DMS53 (cell line): ENCODE measurements at places on chromosomes 6 and 20.

- DNase-seq: no peak
Measured at GRCh38 chr6:36508532-36508931, 38.7 kb downstream of the STK38 start.

GRCh38 chr6:142952614-142953013 is 7.6 kb upstream of the HIVEP2 start:
- DNase-seq: no peak

GRCh38 chr20:32037929-32038328 is 14.1 kb upstream of the HCK start:
- DNase-seq: no peak

DNA sequence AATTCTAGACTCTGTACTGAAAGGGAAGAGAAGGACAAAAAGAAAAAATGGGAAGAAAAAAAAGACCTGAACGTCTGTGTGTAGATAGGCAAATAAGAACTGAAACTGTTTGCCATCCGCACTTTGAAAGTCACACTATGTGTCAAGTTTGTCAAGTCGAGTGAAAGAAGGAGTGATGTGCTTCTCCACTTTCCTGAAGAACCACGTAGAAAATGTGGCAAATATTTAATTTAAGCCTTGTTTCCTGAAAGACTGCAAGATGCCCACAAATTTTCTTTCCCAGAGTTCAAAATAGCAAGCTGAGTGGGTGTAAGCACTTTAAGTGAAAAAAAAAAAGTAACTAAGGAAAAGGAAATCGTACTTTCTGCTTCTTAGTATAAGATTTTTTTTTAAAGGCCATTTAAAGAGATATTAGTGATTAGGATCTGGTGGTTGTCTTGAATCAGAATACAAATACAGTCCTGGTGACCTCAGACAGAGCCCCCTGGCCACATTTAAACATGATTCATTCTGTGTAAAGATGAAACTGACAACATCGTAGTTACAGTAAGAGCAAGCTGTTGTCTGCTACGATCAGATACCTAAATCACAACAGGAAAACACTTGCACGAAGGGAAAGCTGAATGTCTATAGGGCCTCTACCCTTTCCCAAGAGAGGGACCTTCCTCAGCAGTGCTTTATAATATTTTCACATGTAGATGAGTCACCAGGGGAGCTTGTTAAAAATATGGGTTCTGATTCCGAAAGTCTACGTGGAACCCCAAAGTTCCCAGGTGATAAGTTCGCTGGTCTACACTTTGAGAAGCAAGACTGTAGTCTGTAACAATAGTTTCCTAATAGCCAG is 102.3 kb downstream of the HIVEP2 start:
- DNase-seq: no peak

GRCh38 chr20:38260025-38260377 is 534 bp downstream of the KIAA1755 start:
- no peak for DNase-seq

GRCh38 chr6:89887452-89888137 is 6.7 kb upstream of the GJA10 start:
- peak; percentile 47 for DNase-seq

DNA sequence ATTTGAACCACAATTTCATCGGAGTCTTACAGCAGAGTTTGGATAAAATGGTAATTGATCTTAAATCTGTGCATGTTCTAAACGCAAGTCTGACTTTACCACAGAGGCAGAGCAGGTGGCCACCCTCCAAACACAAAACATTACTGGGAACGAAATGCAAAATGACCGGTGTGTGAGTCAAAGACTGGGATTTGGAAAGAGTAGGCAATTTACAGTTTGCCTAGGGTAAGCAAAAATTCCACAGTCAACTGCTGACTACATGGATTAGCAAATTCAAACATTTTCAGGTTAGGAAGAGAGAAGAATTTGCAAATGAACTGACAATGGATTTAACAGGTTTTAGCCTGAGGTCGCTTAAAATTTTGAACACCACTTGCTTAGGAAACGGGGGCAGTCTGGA is 444.4 kb downstream of the HDGFL1 start:
- no peak for DNase-seq

- no peak for DNase-seq
Measured at GRCh38 chr6:87754828-87755227, 52.8 kb upstream of the AKIRIN2 start.

- DNase-seq: peak; percentile 36
Measured at GRCh38 chr20:46872328-46873211, 22.1 kb upstream of the EYA2 start.

- DNase-seq: no peak
Measured at GRCh38 chr6:36753671-36754405, 56.2 kb downstream of the RAB44 start.

DNA sequence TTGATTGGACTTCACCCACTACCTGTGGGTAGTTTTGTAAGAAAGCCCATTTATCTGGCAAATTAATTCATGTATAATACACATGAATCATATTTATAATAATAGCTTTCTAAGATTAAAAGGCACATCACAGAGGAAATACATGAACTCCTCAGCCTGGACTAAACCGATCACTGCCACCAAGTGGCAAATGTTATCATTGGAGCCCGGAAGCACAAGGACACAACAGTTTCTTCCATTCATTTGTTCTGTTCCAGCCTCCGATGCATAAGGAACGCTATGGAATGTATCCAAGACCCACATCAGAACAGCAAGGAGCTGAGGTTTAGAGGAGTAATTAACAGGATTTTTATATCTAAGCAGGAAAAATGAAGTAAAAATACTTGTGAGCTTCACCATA is 13.9 kb upstream of the IPCEF1 start:
- DNase-seq: no peak

DNA sequence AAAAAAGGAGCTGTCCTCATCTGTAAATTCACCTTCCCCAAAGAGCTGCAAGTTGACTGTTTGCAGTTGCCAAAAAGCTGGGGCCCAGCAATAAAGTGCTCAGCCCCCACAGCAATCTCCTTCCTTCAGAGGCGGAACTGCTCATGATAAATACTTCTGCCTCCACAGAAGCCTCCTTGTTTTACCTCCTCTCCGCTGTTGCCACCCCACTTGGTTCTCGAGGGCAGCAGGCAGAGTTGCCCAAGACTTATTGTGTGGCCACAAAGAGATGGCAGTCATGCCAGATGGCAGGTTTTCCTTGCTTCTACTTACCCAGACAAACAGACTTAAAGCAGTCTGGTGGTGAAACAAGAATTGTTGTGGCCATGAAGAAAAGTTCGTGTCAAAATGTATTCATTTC is 66.3 kb downstream of the SLX4IP start:
- DNase-seq: no peak
